Colonic mucosa (tissue), 4 donors: ENCODE measurements at places on chromosomes 11 and 22. TPM values are rescaled to one million over a fixed set of nuclear protein-coding genes. Genes with fewer than 3 reads are reported as not detected.

GRCh38 chr11:22432291-22433093 lies 94.3 kb downstream of the SLC17A6 start:
- H3K4me3 ChIP-seq, result no peak overlapping the region
- H3K36me3 ChIP-seq, result no peaks in the 10 kb centered on the region
- H3K27ac ChIP-seq, result no peak overlapping the region
- H3K27me3 ChIP-seq, result no peaks in the 10 kb centered on the region
- no peaks in the 10 kb centered on the region for H3K4me1 ChIP-seq
- no peak for DNase-seq

GRCh38 chr11:61609980-61610366 lies 29.1 kb upstream of the SYT7 start:
- peak overlapping the region; percentile 33 for H3K27ac ChIP-seq
- peaks cover 16% of the 10 kb centered on the region for H3K4me1 ChIP-seq
- H3K4me3 ChIP-seq, result no peak overlapping the region
- H3K27me3 ChIP-seq, result no peaks in the 10 kb centered on the region
- DNase-seq, result peak; percentile 43

THY1 gene
- total RNA-seq, result 6.6 TPM

DNA sequence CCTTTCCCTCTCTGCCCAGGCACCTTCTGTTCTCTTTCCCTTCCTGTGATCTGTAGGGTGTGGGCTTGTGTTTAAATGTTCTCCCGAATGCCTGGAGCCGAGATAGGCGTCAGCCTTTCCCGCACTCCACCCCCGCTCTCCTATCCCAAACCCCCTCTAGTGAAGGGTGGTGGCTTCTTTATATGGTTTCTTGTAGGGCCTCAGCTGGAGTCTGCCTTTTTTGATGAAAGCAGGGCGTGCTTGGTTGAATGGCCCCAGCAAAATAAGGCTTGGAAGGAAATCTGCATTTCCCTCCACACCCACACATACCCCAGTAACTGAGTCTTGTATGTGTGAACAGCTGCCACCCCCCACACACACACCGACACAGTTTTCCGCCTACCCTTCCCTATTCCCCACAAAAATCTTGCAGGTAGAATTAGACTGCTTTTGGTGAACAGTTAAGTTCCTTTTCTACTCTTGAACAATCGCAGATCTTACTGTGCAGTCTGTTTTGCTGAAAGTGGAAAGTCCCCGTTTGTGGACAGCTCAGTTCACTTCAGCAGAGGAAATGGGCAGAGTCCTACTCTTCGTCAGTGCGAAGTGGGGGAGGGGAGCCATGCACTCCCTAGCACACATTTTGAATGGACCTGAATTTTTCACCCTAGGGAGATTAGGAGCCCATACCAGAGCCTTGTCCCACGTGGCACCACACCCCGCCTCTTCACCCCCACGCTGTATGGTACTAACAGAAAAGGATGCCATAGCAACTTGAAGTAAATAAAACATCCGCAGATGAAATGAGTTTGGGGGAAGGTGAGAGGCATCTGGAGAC lies 25.5 kb upstream of the GRK2 start:
- peak overlapping the region; percentile 94 for H3K27ac ChIP-seq
- H3K4me3 ChIP-seq, result peak overlapping the region; percentile 50
- H3K4me1 ChIP-seq, result peaks cover 3% of the 10 kb centered on the region
- H3K36me3 ChIP-seq, result peaks cover 4% of the 10 kb centered on the region
- H3K27me3 ChIP-seq, result no peaks in the 10 kb centered on the region

DNA sequence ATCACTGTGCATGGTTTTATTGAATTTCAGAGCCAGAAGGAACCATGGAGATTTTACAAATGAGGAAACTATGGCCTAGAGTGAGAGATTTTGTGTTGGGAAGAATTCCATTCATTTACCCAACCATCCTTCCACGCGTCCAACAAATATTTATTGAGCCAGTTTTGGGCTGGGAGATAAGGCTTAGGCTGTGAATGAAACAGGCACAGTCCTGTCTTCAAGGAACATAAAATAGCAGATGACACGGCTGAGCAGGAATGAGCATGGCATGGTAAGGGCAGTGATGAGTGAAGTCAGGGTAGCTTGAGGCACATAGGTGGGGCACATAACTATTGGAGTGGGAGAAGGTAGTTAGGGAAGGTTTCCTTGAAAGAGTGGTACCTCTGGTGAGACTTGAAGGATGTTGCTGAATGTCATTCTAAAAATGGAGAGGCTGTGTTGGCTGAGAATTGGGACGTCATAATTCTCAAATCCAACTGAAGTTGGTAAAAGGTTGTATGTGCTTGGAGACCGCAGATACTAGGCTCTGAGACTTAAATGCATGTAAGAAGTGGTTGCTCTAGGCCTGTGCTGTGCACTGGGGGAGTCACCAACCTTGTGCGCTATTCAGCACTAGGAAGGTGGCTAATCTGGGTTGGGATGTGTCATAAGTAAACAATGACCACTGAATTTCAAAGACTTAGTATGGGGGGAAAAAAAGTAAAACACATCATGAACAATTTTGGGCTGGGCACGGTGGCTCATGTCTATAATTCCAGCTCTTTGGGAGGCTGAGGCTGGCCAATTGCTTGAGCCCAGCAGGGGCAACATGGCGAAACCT lies 51.9 kb downstream of the TEAD1 start:
- peaks cover 12% of the 10 kb centered on the region for H3K4me1 ChIP-seq
- H3K27ac ChIP-seq, result no peak overlapping the region
- no peak overlapping the region for H3K4me3 ChIP-seq

DNA sequence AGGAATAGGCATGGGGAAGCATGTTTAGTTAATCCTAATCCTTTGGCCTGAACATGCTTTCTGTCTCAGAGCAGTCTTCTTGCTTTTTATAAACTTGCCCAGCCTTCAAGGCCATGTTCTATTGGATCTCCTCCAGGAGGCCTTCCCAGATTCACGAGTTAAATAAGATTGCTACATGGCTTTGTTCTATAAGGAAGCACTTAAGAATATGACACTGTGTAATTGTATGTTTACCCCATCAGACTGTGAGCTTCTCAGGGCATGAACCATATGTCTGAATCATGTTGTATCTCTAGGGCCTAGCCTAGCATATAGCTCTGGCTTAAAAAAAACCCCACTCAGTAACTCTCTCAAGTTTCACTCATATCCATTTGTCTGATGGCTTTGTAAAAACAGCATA lies 26.4 kb upstream of the UCP3 start:
- no peak overlapping the region for H3K4me3 ChIP-seq
- H3K36me3 ChIP-seq, result no peaks in the 10 kb centered on the region
- no peaks in the 10 kb centered on the region for H3K27me3 ChIP-seq
- H3K4me1 ChIP-seq, result no peaks in the 10 kb centered on the region
- no peak overlapping the region for H3K27ac ChIP-seq

GRCh38 chr11:122091835-122092234 lies 24.2 kb downstream of the BLID start:
- no peak overlapping the region for H3K27ac ChIP-seq
- no peak for DNase-seq
- no peaks in the 10 kb centered on the region for H3K27me3 ChIP-seq
- no peak overlapping the region for H3K4me3 ChIP-seq

SCUBE2 gene
- 2.5 TPM for total RNA-seq

GRCh38 chr11:128193615-128194014 lies 393.7 kb downstream of the ETS1 start:
- H3K27me3 ChIP-seq, result no peaks in the 10 kb centered on the region
- no peaks in the 10 kb centered on the region for H3K36me3 ChIP-seq
- H3K27ac ChIP-seq, result no peak overlapping the region

DNA sequence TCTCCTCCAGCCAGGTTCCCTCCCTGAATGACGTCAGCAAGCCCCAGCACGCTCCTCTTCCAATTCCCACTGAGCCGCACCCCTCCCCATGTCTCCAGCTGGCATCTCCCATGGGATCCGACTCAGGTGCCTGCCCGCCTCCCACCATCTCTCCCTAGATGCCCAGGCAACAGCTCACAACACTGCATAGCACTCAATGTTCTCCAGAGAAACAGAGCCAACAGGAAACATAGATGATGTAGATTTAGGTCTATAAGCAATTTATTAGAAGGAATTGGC lies 532.3 kb downstream of the BRD1 start:
- no peak overlapping the region for H3K4me3 ChIP-seq
- no peaks in the 10 kb centered on the region for H3K27me3 ChIP-seq
- H3K27ac ChIP-seq, result no peak overlapping the region
- no peaks in the 10 kb centered on the region for H3K36me3 ChIP-seq
